ENCODE measurements at places on chromosomes 2 and 18.

DNA sequence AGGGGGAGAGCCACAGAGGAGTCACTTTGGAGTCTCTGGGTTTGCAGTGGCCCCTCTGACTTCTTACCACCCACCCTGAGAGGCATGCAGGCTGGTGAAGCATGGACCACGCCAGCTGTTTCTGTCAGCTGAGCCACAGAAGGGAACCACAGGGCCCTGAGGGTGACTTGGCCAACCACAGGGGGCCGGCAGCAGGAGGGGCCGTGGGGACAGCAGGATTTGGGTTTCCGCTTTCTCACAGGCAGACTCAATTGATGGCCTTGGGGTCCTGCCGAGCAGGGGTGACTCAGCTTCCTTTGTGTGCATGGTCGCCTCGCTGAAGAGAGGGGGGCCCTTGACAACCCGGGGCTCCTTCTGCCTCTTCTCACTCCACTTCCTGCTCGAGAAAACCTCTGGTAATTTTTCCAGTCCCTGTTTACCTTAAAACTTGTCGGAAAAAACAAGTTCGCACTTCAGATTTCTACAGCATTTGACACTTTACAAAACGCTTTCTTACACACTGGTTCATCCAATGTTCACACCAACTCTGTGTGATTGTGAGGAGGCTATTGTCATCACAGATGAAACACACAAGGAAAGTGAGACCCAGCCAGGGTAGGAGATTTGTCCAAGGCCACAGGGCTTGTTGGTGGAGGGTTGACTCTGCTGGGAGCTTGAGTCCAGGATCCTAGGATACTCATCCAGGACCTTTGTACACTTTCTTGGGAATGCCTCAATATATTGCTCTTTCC, 311.2 kb downstream of the LPIN1 start:
- no peak for DNase-seq

- no peak for DNase-seq
These were observed 27.8 kb downstream of the TMEFF2 start for GRCh38 chr2:192166946-192167345.

- no peak for DNase-seq
These were observed 844 bp upstream of the MPV17 start for GRCh38 chr2:27323596-27324285.

DNA sequence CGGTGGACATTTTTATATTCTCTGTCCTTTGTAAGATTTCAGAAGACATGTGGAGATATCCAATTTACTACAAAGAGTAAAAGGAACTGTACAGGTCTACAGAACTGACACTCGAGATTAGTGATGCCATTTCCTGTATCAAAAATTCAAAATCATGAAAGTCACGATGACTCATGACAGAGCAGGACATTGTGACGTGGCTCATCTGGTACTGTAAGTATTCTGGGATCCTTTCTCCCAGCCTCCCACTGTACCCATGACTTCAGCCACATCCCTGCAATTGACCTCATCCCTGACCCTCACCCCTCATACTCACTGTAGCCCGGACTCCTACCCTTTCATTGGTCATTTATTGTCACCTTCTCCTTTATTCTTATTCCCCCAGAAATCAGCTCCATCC, 736.5 kb downstream of the EPHA4 start:
- no peak for DNase-seq

DNA sequence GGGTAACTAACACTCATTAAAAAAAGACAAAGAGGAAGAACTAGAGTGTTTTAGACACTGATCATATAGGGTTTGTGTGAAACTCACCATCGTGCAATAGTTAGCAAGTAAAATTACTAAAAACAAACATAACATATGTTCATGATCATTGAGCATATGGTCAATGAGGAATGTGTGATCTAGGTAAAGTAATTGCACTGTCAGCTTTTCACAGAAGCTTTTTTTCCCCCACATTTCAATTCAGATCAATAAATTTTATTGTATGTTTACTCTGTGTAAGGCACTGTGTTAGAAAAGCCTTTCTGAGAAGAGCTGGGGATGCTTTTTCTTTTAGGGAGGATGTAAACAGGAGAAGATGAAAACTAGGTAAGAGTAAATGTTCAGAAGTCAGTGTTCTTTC, 348.2 kb downstream of the LRP1B start:
- DNase-seq, result no peak

GRCh38 chr2:120315367-120316033, 30.4 kb upstream of the INHBB start:
- DNase-seq, result no peak

GRCh38 chr2:21924640-21925285, 801.0 kb downstream of the TDRD15 start:
- no peak for DNase-seq

- DNase-seq, result no peak
These were observed 27.6 kb downstream of the STAT1 start for GRCh38 chr2:190986221-190986953.

GRCh38 chr2:72849138-72849462, 23.3 kb upstream of the EXOC6B start:
- no peak for DNase-seq

GRCh38 chr2:118721817-118722551, 125.5 kb downstream of the EN1 start:
- no peak for DNase-seq

- no peak for DNase-seq
These were observed 94.2 kb upstream of the RAB27B start for GRCh38 chr18:54734059-54734458.

DNA sequence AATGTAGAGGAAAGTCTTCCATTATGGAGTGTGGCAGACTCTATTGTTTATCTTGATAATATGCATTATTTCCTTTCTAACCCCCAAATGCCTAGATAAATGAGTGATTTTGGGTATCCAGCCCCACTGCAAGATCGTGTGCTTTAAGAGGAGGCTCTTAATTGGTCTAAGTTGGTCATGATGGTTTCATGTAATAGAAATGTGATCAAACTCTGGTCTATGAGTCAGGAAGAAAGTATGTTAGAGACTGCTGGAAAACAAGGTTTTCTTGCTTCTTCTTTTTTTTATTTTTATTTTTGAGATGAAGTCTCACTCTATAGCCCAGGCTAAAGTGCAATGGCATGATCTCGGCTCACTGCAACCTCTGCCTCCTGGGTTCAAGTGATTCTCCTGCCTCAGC, 344.5 kb upstream of the TNP1 start:
- DNase-seq, result no peak

DNA sequence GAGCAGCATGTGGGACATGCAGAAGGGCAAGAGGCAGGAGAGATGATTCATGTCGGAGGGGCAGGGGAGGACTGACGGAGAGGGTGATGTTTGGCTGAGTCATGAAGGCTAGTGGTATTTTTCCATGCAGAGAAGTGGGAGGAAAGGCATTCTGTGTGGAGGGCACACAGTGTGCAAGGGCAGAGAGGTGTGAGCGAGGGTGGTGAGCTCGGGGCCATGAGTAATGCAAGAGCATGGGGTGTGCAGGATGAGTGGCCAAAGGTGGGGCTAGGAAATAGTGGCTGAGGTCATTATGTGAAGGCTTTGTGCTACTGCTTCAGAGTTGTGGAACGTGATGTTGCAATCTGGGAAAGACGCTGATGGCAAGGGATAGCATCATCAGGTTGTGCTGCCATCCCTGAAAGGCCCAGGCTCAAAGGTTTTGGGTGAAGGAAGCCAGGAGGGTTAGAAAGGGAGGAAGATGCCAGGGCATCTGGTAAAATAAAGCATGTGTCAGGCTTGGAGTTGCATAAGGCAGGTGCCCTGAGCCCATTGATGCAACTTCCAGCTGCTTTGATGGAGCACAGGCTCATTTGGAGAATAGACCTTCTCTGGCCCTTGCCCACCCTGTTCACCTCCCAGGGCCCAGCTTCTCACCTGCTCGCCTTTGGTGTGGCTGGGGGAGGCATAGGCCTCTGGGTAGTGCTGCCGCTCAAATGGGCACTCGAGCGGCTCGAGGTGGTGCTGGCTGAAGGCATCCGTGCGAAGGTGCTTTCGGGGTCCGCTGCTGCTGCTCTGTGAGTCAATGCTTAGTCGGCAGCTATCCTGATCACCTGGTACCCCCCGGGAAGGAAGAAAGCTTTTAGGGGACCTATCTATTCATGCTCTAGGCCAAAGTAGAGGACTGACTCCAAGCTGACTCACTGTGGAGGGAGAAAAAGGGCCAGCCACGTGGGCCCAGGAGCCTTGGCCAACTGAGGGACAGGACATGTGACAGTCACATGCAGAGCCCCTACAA, 37.5 kb downstream of the PAX8 start:
- peak; percentile 55 for DNase-seq

- peak; percentile 72 for DNase-seq
These were observed 8.7 kb upstream of the IMPA2 start for GRCh38 chr18:11972371-11973174.

DNA sequence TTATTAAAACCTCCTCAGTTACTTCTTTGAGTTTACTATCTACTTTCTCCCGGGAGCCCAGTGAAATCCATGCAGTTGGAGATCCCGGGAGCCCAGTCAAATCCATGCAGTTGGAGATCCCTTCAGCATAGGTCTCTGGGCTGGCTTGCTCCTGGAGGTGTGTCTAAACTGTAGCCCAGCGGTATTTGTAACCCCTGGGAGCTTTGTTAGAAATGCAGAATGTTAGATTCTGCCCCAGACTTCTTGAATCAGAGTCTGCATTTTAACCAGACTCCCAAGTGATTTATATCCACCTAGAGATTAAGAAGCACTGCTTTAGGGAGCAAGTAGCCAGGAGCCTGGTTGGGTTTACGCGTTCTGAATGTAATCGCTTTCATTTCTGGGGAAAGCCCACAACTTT, 54.5 kb downstream of the ARHGAP28 start:
- DNase-seq, result no peak

DNA sequence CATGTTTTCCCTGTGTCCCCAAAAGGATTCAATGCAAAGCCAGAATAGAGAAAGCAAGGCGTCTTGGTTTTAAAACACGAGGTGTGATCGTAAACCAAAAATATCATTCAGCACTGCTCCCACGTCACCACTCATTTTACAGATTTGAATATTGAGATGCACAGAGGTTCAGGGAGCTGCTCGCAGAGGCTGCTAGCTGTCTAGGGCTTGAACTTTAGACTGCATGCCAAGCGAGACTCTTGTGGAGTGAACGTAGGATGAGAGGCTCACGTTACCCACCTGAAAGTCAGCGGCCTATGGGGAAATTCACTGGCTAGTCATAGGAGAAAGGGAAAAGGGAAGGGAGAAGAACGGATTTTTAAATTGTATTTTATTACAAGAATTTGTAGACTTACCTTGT, 130.1 kb downstream of the MBP start:
- DNase-seq, result no peak

DNA sequence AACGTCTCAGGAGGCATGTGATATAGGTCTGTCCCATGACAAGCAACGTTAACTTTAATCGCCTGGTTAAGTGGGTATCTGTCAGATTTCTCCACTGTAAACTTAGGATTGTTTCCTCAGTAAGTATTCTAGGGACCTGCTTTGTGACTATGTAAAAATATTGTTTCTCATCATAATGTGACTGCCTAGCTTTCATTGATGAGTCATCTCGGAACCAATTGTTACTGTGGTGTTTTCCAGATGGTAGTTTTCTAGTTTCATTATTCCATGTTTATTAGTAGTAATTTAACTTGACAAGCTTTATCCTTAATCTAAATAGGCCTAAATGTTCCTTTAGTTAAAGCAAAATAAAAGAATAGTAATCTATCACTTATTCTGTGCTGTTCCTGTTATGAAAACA, 28.2 kb upstream of the GATA6 start:
- no peak for DNase-seq

GRCh38 chr18:48832938-48833700, 117.6 kb downstream of the SMAD7 start:
- DNase-seq, result peak; percentile 74

DNA sequence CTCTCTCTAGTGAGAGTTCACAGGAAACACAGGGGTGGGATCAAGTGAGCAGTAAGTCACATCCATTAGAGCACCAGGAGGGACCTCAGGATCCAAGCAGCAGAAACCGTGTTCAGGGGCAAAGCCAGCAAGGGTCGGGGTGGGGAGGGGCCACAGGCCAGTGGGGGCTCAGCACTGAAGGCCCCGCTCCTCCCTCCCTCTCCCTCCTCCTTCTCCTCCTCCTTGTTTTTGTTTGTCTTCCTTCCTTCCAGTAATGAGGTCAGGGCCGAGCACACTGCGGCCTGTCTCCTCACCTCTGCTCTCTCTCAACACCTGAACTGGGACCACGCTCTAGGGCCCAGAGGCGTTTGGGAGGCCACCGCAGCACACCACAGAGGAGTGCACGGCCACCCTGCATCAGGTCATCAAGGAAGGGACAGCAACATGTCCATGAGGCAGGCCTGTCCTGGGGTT, 20.9 kb downstream of the MTERF4 start:
- no peak for DNase-seq

GRCh38 chr18:71238974-71239624, 950.3 kb downstream of the SOCS6 start:
- DNase-seq, result no peak

DNA sequence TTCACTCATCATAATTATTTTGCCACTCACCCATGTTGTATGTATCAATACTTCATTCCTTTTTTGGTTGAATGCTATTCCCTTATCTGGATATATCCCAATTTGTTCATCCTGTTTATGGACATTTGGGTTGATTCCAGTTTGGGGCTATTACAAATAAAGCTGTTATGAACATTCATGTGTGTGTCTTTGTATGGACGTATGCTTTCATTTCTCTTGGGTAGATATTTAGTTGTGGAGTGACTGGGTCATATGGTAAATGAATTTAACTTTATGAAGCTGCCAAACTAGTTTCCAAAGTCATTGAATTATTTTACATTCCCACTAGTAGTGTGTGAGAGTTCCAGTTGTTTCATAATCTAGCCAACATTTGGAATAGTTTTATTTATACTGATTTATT, 2.7 kb downstream of the FAM228B start:
- DNase-seq, result no peak

GRCh38 chr2:113085542-113085941, 17.8 kb downstream of the IL1F10 start:
- no peak for DNase-seq

DNA sequence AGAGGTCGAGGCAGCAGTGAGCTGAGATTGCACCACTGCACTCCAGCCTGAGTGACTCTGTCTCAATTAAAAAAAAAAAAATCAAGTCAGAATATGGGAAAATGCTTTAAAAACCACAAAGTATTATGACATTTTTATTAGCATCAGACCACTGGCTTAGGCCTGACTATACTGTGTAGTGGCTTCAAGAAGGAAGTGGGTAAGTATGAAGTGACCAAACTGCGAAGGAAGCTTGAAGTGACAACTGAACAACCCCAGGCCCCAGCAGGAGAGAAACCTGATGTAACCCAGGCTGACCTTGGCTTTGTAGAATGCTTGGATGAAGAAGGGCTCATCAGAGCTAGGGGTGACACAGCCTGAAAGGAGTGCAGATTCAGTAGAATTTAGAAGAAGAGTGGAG, 21.4 kb upstream of the HAAO start:
- DNase-seq, result no peak

- no peak for DNase-seq
These were observed 96.3 kb downstream of the BCL2L11 start for GRCh38 chr2:111216811-111217652.

Measured in ELF-1 (cell line).